ENCODE measurements at places on chromosomes 1 and 21.

- no peaks in the 10 kb centered on the region for H3K27me3 ChIP-seq
- no peak for DNase-seq
- H3K27ac ChIP-seq = no peak overlapping the region
- peaks cover 74% of the 10 kb centered on the region for H3K36me3 ChIP-seq
- peaks cover 32% of the 10 kb centered on the region for H3K4me1 ChIP-seq
These were observed 13.1 kb downstream of the CDC7 start for GRCh38 chr1:91513706-91514105.

DNA sequence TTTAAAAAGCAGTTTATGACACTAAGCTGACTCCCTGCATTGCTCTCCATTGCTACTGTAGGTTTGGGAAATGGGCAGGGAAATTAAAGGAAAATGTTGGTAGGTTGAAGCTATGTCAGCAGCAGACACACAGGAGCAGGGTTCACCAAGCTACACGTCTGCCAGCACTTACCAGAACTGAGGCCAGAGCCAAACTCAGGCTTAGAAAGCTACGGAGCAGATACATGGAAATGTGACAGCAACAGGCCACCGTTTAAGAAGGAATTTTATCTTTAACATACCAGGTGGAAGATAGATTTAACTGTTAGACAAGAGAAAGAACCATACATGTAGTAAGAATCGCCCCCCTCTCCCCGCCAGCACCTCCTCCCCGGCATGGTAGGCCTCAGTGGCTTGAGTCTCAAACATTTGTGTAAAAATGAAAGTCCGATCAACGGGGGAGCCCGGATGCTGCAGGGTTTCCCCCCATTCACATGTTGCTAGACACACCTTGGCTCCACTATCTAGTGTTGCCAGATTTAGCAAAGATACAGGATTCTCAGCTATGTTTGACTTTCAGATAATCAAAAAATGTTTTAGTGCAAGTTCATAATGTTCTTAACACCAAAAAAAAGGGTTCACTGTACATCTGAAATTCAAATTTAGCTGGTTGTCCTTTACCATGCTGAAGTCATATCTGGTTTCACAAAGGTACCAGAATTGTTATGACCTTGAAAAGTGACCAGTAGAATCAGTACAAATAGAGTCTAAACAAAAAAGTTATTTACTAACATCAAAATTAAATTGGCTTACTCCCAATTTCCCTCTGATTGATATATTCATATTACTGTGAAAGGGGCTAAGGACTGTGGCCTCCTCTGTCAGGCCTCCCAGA lies 6.7 kb downstream of the OR2T11 start:
- no peaks in the 10 kb centered on the region for H3K27me3 ChIP-seq
- H3K4me3 ChIP-seq = no peak overlapping the region
- no peak overlapping the region for H3K27ac ChIP-seq

- H3K4me3 ChIP-seq = no peak overlapping the region
- no peak for DNase-seq
These were observed 597.3 kb upstream of the ADGRL4 start for GRCh38 chr1:79603843-79604242.

DNA sequence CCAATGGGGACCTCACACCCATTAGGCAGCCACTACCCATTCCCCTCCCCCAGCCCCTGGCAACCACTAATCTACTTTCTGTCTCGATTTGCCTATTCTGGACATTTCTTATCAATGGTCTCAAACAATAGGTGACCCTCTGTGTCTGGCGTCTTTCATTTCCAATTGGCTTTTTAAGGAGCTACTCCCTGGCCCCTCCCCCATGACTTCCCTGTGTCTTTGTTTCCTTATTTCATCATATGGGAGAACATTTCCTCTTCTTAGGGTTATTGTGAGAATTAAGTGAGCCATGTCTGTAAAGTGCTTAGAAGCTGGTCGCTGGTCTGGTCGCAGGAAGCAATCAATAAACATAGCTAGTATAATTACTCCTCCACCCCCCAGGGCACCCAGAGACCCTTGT lies 80.9 kb downstream of the SPSB1 start:
- no peaks in the 10 kb centered on the region for H3K4me1 ChIP-seq
- H3K4me3 ChIP-seq = no peak overlapping the region
- no peak overlapping the region for H3K27ac ChIP-seq
- no peak for DNase-seq

- no peak overlapping the region for H3K27ac ChIP-seq
- peaks cover 41% of the 10 kb centered on the region for H3K36me3 ChIP-seq
- H3K27me3 ChIP-seq = no peaks in the 10 kb centered on the region
- no peak for DNase-seq
These were observed 53.4 kb downstream of the MPZL1 start for GRCh38 chr1:167775178-167775577.

Measured in activated CD4-positive, alpha-beta memory T cell treated with anti-CD3 and anti-CD28 coated beads, Interleukin-2, amount 10 ng/mL, durations not matched to agents 7 days and 5 days (primary cell).